Activated CD8-positive, alpha-beta memory T cell treated with anti-CD3 and anti-CD28 coated beads for 1 hour (primary cell): ENCODE measurements at places on chromosomes 2 and 18.

DNA sequence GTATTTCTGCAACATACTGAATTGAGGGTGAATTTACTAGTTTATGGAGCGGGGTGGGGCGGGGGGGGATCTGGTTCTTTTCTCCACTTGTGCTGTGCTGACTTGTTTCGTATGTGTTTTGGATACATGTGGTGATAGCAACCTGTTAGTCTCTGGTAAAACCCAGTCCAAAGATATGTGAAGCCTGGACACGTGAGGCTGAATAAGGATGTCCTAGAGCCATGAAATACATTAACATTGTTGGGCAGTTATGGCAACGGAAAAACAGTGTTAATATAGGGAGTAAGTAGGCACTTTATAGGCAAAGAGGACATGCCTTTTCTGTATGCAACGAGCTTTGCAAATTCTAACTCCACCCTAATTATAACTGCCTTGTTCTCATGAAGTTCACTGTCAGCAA, 42.1 kb upstream of the NEMP2 start:
- no peak for DNase-seq

DNA sequence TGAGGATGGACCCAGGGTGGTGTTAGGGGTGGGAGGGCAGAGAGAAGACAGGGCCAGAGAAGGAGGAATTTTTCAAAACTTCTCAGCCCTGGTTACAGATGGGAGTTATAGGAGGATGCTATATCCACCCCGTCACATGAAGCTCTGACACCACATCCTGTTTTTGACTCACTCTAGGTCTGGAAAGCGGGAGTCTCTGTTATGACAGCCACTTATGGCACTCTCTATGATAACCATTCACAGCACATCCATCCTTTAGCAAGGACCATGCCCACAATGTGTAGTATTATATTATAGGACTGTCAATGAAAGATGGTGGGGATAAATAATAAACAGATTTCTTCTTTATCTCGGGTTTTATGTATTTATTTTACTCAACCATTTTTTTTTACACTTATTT, 461.2 kb downstream of the CDH2 start:
- DNase-seq, result no peak

DNA sequence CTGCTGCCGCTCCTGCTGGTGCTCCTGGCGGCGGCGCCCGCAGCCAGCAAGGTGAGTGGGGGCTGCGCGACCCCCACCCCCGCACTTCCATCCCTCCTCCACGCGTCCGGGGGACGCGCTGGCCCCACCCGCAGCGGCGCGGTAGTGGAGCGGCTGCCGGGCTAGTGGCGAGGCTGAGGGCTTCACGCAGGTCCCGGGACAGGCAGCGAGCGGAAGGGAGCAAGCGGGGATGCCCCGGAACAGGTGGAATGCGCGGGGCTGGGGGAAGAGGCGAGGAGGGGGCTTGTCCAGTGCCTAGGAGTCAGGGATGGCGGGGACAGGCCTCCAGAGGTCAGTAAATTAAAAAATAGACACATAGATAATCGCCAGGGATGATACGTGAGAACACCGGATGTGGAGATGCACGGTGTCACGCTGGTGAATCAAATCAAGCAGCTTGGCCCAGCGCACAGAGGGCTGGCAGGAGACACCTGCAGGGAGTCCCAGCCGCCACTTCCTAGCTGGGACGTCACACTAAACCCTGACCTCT, 403 bp downstream of the COL4A3 start:
- no peak for DNase-seq

- DNase-seq, result no peak
Observed at GRCh38 chr2:199462347-199462955, 4.7 kb upstream of the SATB2 start.

DNA sequence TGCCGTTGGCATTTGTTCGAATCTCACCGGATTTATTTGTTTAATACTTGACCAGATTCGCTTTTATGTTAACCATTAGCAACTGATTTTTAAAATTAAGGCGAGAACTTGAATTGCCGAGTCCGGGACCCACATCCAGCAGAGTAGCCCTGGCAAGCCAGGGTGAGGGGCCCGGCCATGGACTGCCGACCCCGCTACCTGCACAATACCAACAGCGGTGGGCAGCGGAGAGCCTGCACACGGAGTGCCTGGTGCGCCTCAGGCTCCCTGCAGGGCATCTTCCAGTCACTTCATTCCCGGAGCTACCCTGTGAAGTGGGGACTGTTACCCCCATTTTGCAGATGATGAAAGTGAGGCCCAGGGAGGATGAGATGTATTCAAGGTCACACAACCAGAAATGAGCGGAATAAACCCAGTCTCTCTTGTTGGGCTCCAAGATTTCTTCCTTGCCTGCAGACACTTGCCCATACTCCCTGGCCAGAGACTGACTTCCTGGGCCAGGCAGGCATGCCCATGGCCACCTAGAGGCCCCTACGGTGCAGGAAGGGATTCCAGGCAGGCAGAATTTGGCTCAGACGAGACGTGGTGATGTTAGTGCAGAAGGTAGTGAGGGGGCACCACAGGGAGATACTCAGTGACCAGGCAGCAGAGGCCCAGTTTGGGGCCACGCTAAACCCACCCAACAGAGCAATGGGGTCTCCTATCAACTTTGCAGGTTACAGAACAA, 2.9 kb downstream of the FBLN7 start:
- DNase-seq, result no peak

DNA sequence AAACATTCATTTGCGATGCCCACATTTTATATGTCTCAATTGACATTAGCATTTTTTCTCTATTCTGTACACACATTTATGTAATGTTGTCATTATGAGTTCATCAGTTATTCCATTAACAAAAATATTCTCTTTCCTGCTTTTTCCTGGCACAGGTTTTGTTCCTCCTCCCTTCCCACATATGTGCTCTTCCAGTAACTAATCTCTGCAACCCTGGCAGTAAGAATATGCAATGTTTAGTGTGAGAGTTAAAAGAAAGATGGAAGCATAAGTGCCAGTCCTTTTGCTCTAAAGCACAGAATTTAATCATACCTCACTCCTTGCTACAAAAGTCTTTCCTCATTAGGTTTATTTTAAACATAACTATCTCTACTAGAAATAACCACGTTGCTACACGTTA, 155.8 kb upstream of the ERBB4 start:
- DNase-seq, result no peak

- DNase-seq, result no peak
Observed at GRCh38 chr2:134220344-134220974, 33.4 kb upstream of the MGAT5 start.

GRCh38 chr2:66948234-66948633, 448.9 kb upstream of the ETAA1 start:
- no peak for DNase-seq

DNA sequence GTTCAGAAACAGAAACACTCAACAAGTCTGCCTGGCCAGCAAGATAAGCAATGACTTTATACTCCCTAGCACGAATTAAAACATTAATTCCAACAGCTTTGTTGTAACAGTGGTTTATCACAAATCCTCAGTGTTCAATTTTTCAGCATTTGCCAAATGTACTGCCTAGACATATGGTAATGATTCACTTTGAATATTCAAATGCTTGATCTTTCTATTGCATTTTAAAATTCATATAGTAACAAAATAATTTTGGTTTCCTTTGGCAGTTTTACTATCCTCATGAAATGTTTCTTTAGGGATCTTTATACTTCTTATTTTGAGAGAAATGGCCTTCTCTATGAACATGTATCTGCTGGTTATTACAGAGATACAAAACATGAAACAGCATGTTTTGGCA, 851.8 kb upstream of the NXPH2 start:
- DNase-seq, result no peak

GRCh38 chr2:183347969-183348368, 223.7 kb downstream of the NUP35 start:
- no peak for DNase-seq

DNA sequence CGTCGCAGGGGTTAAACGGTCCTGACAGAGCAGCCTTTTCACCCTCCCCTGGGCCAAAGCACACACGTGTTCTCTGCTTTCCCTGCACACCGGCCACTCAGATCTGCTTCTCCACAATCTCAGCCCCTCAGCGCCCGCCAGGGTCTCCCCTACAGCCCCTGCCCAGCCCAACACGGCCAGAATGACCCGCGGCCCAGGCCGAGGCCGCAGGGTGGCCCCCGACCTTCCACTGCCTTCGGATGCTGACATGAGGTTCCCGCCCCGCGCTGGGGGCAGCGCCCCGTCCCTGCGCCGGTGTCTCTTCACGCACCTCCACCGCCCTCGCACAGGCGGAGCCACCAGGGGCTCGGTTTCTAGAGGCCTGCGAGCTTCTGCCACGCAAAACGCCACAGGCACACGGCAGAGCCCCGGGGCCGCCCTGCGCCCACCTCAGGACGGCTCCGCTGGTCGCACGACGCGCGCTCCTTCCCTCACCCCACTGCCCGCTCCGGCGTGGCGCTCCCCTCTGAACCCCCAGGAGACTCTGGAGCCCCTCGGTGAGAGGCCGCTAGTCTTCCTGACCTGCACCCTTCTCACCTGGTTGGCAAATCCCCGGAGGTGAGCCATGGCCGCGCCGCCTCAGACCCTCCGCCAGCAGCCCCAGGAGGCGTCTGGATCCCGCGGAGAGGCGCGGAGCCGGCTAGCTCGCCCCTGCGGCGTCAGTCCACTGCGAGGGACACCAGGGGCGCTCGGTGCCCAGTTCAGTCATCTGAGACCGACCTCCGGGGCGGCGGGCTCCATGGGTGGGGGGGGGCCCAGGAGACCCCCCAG, 749 bp downstream of the STK25 start:
- DNase-seq, result no peak

- no peak for DNase-seq
Observed at GRCh38 chr2:110773401-110773921, 41.1 kb downstream of the ACOXL start.

- no peak for DNase-seq
Observed at GRCh38 chr2:105660489-105660888, 84.2 kb upstream of the NCK2 start.

DNA sequence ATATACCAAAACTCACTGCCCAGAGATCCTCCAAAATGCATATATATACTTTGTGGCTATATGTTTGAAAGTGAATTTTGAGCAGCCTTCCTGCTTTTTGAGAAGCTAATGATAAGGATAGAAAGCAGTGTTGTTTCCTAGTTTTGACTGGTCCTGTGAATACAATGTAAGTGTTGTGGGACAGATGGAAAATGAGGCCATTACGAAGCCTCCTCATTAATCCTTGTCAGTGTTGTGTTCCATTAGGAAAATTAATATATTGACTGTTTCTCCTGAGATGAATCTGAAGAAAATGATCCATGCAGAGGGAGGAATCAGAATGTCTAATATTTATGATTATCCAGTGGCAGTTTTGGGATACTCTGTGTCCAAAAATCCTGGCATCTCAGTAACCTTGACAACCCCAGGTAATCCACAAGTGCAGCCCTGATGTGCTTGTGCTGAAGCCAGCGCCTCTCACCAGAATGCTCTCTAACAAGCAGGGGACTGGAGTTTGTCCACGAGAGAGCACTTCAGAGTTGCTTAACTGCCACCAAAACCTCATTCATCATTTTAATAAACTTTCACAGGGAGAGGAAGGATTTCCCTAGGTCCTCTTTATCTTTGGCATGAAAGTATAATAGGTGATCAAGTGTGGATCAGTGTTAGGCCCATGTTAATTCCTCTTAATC, 418.6 kb downstream of the CMPK2 start:
- no peak for DNase-seq

- no peak for DNase-seq
Observed at GRCh38 chr2:138814123-138814898, 34.1 kb upstream of the NXPH2 start.

DNA sequence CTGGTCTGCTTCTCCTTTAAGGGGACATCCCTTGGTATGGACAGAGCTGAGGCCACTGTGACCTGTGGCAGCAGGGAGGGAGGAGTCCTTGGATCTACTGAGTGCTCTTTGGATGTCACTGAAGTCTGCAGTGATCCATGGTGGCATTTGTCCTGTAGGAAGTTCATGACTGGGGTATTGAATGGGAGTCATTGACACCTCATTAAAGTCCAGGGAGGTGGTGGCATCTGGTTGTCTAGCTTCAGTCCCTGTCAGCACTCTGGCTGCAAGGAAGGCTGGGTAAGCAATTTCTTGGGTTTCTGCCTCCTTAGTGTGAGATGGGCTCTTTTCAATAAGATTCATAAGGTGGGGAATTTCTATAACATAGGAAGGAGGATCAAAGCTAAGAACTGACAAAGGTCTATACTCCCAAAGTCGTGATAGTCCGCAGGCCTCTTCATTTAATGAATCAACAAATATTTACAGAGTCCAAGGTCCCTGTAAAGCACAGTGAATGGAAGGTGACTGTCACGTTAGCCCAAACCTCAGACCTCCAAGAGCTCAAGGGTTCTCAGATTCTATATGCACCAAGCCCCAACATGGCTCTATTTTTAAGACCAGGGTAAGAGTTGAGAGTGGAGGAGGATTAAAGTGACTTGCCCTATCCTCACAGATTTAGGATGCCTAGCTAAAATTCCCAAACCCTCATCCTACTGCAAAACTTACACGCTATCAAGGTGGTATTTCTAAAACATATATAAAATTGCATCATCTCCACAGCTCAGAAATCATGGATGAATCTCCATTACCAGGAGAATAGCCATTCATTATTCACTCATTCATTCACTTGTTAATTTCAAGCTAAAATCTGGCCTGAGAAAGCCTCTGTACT, 40.2 kb downstream of the THNSL2 start:
- DNase-seq, result no peak

DNA sequence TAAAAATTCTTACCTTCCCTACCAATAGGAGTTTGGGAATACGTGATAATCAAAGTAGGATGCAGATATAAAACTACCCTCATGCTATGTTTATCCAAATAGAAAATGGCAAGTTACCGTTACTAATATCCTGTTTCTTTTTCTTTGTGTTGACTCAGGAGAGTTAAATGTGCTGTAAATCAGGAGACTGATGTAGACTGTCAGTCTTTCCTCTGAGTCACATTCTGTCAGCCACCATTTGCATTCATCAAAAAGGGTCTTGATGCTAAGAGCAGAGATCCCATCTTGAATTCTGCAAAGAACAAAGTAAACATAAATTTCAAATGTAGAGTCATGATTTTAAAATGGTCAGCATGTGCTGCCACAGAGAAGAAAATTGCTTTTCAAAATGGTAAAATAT, 712.8 kb downstream of the SOCS6 start:
- no peak for DNase-seq

DNA sequence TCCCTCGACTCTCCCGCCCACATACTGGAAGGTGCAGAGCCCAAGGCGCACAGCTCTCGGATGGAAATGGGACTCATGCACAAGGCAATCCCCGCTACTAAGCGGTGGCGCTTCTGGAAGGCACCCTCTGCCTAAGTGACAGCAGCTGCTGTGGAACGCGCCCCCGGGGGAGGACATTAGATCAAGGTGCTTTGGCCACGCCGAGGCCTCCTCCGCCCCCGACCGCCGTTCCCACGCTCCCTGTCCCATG, 202 bp downstream of the MCEE start:
- DNase-seq, result no peak

DNA sequence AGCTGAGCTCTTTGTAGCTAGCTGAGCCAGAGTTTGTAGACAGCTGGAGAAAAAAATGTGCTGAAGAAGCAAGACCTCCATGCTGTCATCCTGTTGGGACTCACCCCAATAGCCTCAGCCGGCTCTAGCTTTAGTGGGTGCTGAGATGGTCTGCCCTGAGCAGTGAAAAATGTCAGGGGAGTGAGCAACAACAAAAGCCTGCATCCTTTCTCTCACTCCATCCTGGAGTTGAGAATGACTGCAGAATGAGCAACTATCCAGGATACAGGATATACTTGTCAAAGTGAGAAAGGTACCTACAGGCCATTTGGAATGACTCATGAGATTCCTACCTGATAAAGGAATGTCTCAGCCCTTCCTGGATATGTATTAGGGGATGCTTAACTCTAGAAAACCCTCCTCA, 146.1 kb upstream of the DLX2 start:
- no peak for DNase-seq

- no peak for DNase-seq
Observed at GRCh38 chr2:63300835-63301234, 250.2 kb downstream of the OTX1 start.

GRCh38 chr2:188414411-188414810, 122.7 kb downstream of the GULP1 start:
- no peak for DNase-seq
